ENCODE measurements at places on chromosomes 11 and 22.

GRCh38 chr11:15843309-15843872 lies 513.0 kb downstream of the SOX6 start:
- no peak for DNase-seq

- DNase-seq: no peak
These were observed 319.2 kb downstream of the MN1 start for GRCh38 chr22:27482402-27482801.

GRCh38 chr22:39705386-39705785 lies 134.8 kb downstream of the CACNA1I start:
- DNase-seq: no peak

DNA sequence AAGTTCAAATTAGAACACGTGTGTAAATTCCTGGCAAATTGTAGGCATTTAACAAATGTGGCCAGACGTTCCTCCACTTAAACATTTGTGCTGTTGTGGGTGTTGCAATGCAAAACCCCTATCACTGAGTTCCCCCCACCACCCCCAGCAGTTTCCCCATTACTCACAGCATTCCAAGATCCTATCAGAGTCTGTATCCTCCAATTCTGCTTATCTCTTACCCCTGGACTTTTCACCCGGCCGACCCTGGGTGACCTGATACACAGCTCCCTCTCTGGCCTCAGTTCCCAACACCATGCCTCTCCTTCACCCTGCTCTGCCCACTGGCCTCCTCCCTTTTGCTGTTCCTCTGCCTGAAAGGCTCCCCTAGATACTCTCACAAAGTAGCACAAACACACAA lies 31.4 kb upstream of the AQP11 start:
- DNase-seq: no peak

DNA sequence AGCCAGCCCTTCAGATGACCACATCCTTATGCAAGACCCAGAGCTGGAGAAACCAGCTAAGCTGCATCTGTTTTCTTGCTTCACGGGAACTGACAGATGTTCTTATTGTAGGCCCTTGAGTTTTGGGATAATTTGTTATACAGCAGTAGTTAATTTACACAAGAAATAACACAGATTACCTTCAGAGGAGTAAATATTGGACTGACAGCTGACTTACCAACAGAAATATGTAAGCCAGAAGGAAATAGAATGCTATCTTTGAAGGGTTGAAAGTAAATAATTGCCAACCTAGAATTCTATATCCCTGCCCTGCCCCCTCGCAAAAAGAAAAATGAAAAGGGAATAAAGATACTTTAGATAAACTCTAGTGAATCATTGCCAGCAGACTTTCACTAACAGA lies 124.1 kb downstream of the WNT7B start:
- no peak for DNase-seq

DNA sequence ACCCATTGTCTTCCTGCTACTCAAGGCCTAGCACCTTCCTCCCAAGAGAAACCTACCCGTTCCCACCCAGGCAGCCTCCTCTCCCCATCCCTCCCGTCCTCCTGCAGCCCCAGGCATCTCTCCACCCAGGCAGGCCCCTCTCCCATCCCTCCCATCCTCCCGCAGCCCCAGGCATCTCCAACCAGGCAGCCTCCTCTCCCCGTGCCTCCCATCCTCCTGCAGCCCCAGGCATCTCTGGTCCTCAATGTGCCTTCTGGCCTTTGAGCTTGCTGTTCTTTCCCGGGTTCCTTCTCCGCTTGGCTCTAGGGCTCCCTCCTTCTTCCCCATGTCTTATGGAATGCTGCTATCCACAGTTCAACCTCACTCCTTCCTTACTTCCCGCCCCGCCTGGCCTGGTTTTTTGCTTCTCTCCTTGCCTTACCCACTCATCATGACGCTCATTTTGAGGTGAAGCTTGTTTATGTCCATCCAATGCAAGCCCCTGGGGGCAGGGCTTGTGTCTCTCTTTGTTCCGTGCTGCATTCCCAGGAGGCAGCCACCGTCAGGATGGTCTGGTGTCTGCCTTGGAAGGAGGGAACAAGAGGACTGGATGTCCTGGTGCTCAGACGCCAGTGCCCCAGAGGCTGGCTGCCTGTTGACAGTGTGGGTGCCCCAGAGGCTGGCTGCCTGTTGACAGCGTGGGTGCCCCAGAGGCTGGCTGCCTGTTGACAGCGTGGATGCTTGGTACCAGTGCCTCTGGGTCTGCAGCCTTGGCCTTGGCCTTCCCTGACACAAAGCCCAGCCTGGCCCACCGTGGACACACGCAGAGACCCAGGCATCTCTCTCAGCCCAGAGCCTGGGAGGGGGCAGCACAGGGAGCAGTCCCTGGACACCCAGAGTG lies 815.7 kb downstream of the BRD1 start:
- DNase-seq: no peak

GRCh38 chr11:62499944-62500649 lies 46.5 kb downstream of the AHNAK start:
- DNase-seq: no peak

DNA sequence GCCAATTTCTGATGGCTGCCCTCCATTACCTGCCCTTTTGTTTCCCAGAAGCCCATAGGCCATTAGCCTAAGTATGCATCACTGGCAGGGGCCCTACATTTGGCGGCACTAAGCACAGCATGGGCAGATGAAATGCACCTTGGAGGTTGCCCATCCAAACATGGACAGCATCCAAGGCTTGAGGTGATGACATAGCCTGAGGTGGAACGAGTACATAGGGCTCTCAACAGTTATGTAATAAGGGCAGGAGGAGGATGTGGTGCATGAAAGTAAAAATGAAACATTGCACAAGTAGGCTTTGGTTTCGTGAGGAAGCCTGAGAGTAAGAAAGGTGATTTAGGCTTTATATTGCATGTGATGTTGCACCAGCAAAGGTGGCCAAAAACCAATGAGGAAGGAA lies 148.1 kb downstream of the FAM76B start:
- no peak for DNase-seq

GRCh38 chr22:32752326-32752725 lies 49.2 kb upstream of the TIMP3 start:
- no peak for DNase-seq

DNA sequence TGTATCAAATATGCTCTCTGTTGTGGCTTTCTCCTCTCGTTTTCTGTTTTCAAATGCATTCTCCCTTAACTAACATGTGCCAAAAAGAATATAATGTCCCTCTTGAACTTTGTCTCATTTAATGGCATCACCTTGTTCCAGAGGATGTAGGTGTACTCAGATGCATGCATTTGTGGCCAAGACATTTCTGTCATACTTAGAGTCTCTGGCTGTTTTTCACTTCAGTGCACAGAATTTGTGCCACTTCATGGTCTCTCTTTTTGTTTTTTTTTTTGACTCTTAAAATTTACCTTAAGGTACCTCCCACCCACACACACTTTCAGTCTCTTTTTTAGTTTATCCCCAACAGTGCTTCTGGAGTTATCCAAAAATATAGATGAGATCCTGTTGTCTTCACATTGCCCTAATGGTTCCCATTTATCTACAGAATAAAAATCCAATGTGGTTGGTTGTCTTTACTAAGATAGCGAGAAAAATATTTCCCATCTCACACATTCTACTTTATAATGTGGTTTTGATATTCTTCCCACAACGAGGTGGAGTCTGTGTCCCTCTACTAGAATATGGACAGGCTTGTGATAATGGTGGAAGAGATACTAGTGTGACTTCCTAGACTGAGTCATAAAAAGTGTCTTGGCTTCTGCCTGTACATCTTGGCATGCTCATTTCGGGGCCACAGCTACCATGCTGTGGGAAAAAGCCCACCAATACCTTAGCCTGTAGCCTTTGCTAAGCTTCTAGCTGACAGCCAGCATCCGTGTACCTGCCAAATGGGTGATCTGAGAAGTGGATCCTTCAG lies 125.8 kb downstream of the DDX10 start:
- no peak for DNase-seq

DNA sequence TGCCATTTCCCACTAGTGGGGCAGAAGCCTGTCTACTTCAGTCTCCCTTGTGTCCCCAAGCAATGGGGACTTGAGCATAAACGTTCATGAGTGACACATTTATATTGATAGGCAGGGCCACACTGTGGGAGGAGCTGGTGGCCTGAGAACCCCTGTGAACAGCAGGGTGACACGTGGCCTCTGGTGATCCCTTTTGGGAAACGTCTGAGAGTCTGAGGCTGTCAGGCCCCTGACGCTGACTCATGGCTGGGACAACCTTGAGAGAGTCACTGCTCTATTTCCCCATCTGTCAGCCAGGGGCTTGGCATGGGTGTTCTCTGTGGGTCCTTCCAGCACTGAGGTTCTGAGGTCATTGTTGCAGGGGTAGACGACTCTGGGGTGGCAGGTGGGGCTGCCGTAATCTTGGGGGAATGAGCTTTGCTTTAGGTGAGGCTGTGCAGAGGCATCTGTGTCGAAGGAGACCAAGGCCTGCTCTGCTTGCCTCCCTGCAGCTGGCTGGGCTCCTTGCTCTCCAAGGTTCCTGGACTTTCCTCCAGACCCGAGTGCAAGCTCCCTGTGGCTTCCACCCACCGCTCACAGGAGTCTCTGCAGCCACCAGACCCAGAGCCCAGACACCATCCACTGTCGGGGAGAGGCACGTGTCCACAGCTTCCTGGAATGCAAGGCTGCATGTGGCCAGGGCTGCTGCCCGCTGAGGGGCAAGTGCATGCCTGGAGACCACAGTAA lies 54.7 kb downstream of the SMIM38 start:
- peak; percentile 10 for DNase-seq

DNA sequence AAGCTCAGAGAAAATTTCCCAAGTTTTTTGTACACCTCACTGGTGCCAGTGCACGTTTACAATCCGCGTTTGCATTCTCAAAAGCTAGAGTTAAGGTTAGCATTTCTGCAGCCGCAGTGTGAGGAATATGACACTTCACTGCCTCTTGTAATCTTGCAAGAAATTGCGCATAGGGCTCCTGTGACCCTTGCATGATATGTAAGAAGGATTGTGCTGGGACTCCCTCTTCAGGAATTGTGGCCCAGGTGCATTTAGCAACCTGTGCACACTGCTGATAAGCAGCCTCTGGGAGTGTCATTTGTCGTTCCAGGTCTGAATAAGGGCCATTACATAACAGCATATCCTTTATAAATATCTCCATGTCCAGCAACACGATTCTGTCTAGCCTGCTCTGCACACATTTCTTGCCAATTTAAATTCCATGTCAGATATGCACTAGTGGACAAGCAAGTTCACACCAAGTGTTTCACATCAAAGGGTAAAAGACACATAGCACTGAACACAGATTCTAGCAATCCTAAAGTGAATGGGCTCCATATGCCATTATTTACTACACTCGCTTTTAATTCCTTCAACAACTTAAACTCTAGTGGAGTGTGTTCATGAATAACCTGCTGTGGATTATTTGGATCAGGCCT lies 69.2 kb upstream of the INCENP start:
- DNase-seq: no peak

DNA sequence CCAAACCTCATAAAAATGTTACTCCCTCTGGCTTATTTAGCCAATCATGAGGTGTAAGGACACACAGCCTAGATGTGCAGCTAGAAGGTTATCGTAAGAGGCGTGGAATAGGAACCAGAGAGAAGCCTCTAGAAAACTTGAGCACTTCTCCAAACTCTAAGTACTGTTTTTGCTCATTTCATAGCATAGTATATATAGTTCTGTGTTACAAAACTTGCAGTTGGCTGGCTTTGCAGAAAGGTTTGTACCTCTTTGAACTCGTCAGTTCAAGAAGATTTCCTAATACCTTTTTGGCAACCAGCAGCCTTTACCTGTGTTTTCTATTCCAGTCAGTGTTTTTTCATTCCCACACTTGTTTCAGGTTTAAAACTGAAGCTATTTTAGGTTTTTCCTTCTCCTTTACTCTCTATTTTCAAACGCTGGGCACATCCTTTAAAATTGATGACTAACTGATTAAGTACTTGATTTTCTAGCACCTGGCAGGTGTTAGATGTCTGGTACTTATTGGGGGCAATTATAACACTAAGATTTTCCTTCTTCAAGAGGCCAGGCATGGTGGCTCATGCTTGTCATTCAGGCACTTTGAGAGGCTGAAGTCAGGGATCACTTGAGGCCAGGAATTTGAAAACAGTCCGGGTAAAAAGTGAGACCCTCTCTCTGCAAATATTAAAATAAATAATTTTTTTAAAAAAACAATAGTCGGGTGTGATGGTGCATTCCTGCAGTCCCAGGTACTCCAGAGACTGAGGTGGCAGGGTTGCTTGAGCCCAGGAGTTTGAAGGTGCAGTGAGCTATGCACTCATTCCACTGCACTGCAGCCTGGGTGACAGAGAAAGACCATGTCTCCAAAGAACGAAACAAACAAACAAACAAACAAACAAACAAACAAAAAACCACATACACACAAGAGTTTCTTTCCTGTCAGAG lies 125.2 kb downstream of the LRRC4C start:
- DNase-seq: no peak

DNA sequence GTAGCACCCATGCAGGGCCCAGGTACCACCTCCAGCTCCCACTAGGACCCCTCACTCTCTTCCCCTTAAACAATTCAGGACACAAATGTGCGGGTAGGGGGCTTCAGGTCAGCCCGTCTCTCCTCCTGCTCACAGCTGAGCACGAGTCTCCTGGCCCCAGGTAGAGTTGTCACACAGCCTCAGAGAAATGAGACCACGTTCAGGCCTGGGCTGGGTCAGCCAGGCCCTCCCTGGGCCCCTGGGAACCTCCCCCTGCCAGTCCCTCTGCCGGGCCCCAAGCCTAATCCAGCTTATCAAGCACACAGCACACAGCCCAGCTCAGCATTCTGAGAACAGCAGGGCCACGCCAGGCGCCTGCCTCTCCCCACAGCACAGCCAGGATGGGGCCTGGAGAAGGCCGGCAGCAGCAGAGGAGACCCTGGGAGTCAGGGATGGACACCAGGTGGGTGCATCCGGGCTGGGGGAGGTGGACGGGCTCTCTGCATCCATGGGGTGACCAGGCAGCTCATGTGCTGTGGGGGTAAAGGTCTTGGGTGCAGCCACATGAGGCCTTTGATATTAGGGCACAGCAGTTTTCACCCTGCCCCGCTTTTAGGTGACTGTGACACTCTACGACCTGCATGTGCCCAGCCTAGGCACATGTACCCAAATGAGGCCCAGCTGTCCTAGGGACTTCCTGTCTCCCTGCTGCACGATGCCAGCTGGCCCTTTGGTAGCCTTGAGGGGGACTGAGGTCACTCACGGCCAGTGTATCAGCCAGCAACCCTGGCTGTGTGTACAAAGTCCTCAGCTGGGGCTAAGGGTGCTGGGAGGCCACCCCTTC lies 87.0 kb downstream of the MORC2 start:
- DNase-seq: no peak

- DNase-seq: no peak
These were observed 62.4 kb upstream of the ZBED5 start for GRCh38 chr11:10920205-10920604.
